ENCODE measurements at places on chromosomes 1 and 21.

DNA sequence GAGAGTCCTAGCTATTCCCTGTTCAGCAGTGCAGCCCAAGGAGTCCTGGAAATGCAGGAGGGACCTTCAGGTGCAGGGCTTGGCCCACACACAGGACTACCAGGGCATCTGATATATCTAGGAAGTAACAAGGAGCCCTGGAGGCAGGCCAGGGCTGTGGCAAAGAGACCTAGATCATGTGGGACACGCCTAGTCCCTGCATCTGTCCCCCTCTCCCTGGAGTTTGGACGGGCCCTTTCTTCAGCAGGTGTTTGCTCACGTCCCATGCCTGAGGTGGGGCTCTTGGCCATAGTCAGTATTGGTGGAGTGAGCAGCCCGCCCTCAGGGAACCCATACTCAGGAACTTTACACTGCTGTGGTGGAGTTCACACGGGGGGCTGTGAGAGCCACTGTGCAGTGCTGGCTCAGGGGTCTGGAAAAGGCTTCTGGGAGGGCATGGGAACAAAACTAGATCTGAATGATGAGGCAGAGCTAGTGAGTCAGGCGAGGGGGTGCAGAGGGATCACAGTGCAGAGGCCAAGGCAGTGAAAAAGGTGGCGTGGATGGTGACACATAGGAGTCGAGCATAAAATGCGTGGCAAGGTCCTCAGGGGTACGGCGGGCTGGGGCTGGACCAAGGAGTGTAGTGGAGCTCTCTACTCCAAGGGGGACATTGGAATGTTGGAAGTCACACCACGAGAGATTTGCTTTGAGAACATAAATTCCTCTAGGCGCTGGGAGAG, 25.6 kb downstream of the TMEM53 start:
- DNase-seq, result no peak

- no peak for DNase-seq
These were observed 57.9 kb downstream of the FMN2 start for GRCh38 chr1:240149484-240150094.

DNA sequence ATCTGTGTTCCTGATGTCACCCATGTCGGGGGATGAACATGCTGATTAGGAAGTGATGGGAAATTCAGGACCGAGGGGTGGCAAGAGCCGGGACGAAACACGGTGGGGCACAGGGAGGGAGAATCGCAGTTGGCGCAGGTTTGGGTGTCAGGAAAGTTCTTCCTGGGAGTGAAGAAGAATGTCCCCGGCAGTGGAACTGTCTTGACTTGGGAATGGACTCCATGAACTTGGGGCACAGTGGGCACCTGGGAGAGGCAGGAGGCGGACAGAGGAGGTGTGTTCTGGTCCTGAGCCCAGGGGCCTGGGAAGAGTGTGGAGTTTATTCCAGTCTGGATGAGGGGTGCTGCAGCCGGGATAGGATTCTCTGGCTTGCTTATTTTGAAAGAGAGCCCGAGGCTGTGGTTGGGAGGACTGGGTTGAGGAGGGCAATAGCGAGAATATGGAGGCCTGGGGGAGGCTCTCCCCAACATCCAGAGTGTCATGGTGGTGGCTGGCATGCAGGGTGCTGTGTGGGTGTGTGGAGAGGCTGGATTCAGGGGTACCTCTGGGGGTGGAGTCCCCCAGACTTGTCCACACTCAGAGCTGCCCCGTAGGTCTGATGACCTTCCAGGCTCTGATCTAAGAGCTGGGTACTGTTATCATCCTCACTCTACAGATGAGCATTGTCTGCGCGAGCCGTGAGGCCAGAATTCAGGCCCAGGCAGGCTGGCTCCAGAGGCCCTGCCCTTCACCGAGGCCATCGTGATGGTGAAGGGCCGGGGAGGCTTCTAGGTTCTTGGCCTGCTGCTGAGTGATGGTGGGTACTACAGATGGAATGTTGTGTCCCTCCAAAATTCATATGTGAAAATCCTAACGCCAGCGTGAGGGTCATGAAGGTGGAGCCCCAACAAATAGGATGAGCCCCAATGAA, 274.5 kb upstream of the C1orf174 start:
- DNase-seq, result no peak

GRCh38 chr1:193592317-193592716, 405.9 kb upstream of the B3GALT2 start:
- no peak for DNase-seq

DNA sequence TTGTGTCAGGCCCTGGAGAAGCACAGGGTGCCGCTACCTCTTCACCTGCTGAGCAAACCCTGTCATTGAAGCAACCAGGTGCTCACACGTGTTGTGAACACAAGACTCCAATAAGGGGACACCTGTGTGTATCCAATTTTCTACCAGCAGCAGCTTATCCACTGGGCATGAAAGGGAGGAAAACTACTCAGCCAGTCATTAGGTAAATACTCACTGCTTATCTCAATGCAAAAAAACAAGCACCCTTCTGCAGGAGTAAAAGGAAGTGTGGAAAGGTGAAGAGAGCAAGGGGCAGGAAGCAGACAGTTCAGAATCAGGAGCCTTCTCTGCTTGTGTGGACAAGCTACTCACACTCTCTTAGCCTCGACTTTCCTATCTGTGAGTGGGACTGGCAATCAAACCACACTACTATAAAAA, 148.9 kb downstream of the ETS2 start:
- DNase-seq, result no peak

DNA sequence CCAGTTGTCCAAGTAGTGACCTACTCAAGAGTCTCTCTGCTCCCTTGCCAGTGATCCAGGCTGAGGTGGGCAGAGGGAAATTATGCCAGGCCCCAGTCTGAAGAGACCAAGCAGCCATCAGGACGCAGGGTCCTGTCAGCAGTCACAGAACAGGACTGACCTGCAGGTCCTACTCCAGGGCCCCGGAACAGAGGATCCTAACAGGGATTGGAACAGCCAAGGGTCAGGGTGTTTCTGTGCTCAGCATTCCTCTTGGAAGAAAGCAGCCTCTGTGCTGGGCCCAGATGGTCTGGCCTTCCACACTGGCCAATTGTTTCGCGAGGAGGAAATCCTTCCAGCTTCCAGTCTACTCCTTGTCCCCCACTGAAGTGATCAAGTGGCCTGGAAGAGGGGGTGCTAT, 41.6 kb upstream of the USP1 start:
- no peak for DNase-seq

GRCh38 chr1:12460911-12461621, 156.9 kb downstream of the DHRS3 start:
- no peak for DNase-seq

GRCh38 chr1:197066719-197067456, at the start of gene F13B:
F13B (minus strand) TSS chr1:197067260; CDS start chr1:197067223, 37 bp downstream.
- DNase-seq, result no peak

DNA sequence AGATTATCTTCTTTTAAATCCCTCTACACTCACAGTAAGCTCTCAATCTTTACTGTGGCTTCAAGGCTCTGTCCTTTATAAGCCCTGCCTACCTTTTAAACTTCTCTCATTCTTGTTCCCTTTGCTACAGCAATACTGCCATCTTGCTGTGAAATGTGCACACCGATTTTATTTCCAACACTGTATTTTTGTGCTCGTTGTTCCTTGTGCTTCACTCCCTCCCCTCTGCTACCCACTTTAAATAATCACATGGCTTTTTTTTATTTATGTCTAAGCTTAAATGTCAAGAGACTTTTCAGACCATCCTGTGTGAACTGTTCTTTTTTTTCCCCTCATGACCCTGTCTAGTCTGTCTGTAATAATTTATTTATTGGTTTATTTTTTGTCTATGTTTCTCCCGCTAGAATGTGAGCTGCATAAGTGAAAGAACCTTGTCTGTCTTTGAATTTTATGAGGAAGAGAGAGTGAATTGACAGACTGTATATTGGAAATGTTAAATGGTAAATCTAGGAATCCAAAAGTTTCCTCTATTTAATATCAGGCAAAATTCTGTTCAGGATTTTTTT, 45.7 kb downstream of the ABCD3 start:
- DNase-seq, result peak; percentile 55

GRCh38 chr1:77534456-77534855, 148.0 kb downstream of the ZZZ3 start:
- DNase-seq, result no peak

DNA sequence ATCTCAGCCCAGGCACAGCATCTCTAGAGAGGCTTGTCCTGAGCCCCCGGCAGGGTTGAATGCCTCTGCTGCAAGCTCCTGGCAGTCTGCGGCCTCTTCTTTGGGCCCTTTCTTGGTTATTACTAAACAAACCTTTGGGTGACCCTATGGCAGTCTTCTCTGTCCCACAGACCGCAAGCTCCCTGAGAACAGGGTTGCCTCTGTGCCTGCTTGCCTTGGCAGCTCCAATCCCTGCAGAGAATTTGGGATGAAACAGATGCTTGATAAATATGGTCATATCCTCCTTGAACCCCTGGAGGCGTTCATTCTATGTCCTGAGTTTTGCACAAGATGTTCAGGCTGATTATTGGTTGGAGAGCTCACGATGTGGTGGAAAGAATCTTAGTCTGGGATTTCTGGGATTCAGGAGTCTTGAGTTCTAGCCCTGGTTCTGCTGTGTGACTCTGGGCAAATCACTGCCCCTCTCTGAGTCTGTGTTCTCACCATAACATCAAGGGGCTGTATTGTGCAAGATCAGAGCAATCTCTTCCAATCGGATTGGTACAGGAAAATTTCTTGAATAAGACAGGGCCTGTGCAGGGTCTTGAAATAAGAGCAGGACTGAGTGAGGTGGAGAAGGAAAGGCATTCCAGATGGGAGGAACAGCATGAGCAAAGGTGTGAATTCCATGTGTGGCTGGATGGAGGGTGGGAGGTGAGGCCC, 49.6 kb downstream of the EDN2 start:
- no peak for DNase-seq

DNA sequence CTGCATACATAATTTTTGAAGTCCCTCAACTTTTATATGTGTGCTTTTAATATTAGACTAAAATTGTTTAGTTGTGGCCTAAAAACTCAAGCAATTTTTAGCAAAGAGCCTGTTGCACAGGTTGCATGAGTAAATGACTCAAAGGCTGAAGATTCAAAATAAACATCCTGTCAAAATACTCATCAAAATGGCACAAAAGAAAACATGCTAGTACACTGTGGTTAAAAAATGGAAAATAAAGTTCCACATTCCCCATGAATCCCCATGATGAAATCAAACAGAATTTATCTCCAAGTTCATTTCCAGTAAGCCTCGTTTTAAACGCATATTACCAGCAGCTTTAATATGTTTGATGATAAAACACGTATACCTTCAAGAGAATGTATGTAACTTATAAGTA, 230.1 kb upstream of the MAP1LC3C start:
- no peak for DNase-seq

DNA sequence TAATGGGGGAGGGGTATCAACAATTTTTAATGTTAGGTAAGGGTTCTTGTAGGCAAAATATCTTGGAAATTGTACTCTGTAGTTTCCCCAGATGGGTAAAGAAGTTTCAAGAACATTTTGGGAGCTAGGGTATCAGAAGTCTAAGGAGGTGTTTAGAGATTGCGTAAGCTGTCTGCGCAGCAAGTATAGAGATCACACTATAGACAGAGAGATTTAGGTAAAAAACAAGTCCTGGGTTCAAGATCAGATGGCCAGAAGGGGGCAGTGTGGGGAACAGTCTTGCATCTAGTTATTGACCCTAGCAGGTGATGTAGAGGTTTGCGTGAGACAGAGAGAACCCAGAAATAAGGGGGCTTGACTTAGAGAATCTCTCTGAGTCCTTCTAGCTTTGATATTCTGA, 80.8 kb downstream of the S1PR1 start:
- no peak for DNase-seq

GRCh38 chr1:174398246-174398645, 49.5 kb upstream of the GPR52 start:
- no peak for DNase-seq

- DNase-seq, result no peak
These were observed 56.3 kb upstream of the CNN3 start for GRCh38 chr1:94983171-94983739.

- no peak for DNase-seq
These were observed 3.2 kb upstream of the ARTN start for GRCh38 chr1:43930168-43930948.

All from stimulated activated naive CD4-positive, alpha-beta T cell (primary cell).